NCI-H2107 (cell line): ENCODE measurements at places on chromosomes 5 and 9.

DNA sequence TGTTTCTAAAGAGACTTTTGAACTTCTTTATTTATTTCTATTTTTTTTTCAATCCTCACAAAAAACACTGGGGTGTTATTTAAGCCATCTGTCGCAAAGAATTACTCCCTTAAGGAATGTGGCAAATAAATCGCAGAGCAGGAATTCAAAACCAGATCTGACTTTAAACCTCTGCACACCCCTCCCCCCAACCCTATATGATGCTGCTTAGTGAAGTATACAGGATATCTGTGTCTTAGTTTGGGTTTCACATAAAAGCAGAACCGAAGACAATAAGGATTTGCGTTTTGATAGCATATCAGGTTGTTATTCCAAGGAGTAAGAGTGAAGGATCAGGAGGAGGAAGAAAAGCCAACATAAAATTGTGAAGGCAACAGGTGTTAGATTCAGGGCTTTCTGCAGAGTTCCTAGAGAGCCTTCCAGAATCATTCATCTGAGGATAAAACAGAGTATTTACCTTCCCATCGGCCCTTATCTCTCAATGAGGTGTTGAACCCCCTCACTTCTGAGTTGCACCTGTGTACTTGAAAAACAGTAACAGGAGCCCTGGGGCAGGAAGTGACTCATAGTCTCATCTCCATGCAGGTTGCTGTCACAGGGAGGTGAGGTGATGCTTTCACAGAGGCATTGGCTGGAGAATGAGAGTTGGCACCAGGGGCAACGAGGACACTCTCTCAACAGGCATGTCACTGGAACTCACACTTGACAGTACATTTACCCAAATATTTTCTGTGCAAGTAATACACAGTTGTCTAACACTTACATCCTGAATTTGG lies 33.5 kb upstream of the DMRT3 start:
- DNase-seq: no peak

DNA sequence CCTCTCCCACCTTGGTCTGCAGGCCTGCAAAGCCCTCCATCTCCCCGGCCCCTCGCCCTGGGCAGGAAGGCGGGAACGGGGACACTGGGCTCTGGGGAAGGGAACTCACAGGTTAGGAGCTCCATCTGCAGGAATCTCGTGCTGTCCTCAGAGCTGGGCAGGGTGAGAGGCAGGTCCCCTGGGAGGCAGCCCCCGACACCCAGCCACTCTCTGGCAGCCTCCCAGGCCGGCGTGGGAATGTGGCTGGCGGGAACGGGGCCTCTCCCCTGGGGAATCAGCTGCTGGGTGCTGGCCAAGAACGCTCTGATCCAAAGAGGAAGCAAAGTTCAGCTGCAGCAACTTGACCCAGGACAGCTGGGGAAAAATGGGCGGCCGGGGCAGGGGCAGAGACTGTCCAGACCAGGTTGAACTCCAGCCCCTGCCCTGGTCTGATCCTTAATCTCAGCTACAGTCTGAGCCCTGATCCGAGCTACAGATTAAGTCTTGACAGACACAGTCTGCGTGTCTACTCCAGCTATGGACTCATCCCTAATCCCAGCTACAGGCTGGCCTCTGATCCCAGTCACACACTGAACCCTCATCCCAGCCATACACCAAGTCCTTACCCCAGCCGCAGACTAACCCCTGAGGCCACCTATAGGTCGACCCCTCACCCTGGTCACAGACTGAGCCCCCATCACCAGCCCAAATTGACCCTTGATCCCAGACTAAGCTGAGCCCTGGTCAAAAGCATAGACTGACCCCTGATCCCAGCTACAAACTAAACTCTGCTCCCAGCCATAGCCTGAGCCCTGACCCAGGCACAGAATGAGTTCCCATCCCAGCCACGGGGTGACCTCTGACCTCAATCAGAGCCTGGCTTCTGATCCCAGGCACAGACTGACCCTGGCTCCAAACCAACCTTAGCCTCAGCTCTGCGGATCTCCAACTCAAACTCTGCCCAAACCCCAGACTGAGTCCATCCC lies 37.3 kb upstream of the EGFL7 start:
- DNase-seq: no peak

DNA sequence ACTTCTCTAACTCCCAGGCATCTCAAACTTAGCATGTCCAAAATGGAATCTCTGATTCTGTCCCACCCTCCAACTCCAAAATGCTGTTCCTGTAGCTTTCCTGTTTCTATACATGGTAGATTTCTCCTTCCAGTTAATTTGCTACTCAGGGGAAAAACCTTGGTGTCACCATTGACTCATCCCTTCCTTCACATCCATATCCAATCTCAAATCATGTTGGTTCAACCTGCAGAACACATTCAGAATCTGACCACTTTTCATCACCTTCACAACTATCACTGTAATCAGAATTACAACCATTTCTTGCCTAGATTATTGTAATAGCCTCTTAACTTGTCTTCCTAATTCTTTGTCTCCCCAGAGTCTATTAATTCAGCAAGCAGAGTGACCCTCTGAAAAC lies 10.8 kb downstream of the RIOK2 start:
- DNase-seq: no peak

- DNase-seq: no peak
Measured at GRCh38 chr5:16867577-16867953, 68.5 kb downstream of the MYO10 start.

GRCh38 chr5:158739951-158740757 lies 359.6 kb downstream of the EBF1 start:
- no peak for DNase-seq

DNA sequence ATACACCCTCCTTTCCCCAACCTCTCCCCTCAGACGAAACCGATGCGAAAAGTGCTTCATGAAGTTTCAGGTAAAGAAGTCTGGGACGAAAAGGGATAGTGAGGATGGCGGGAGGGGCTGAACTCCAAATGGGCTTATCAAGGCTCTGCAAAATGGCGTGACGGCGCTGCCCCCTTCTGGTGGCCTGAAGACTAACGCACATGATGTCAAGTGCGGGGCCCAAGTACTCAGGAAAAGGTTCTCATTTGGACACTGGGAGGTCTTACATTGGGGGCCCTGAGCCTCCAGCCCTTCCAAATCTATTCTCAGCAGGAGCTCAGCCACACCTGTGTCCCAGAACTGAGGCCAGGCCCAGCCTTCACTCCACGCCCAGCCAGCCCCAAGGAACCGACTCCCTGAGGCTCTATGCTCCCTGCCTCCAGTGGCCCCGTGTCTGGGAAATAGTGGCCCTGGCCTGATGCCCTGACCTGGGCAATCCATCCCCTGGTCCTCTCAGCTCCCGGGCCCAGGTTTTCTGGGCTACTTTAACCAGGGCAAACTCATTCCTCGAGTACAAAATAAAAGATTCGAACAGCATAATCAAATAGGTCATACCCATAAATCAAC lies 119.9 kb downstream of the KCNIP1 start:
- no peak for DNase-seq

DNA sequence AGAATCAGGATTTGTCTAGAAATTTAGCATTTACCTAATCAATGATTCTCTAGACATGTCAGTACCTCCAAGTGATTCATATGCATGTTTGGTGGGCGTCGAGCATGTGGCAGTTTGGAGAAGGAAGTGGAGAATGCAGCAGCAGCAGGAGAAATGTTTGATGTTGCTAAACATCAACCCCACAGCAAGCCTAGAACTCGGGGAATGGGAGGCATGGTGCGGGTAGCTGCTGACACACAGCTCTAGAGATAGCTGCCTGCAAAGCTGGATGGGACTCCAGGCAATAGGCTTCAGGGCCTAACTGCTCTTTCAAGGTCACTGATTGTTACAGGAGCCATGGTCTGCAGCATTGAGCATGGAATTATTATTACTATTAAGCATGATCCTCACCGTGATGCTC lies 137.3 kb downstream of the DOCK8 start:
- no peak for DNase-seq

DNA sequence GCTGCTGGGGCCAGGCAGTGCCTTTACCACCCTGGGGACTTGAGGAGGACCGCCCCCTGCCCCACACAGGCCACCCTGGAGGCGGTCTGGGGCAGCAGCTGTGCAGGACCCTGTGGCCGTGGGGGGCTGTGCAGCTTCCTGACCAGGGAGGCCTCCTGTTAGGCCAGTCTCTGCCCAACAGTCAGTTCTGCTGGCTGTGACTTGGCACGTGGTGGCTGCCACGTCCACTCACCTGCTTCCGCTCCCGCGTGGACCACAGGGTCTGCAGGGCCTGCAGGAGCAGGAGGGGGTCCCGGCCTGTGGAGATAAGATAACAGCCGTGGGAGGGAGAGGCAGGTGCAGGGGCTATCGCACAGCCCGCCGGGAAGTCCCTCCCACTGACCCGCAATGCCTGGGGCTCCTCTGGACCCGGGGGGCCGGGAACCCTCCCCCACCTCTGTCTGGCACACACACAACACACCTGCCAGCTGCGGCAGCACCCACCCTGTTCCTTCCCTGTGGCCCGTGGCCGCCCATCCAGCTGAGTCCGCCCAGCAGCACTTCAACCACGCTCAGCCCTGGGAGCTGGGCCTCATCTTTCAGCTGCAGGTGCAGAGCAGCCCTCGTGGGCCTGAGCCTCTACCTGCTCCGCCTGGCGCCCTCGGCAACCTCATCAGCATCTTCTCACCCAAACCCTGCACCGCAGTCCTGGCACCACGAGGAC lies 39.7 kb downstream of the EXD3 start:
- DNase-seq: no peak

GRCh38 chr5:107274571-107274970 lies 396.2 kb downstream of the EFNA5 start:
- no peak for DNase-seq

DNA sequence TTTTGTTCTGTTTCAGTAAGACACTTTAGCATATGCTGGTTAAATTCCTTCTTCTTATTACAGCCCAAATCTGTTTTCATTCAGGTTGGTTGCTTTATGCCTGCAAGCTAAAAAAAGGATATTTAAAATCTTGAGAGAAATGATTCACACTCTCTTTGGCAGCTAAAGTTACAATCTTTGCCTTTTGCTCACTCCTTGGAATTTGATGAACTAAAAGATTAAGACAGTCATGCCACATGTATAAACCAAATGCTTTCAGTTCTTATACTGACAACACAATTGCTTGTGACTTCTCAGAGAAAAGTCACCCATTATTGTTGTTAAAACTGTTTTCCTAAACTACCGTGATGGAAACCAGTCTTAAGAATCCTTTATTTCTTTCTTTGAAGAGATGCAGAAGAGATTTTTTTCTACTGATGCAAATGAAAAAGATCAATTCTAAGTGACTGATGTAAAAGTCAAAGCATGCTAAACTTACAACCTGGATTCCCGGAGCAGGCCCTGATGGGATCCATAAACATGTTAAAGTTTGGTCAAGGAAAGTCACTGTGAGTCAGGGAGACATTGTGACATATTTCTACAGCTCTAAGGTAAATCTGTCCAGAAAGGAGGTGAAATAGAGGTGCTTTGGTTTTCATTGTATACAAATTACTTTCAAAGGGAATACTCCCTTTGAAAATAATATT lies 144.2 kb upstream of the CDH10 start:
- DNase-seq: no peak

DNA sequence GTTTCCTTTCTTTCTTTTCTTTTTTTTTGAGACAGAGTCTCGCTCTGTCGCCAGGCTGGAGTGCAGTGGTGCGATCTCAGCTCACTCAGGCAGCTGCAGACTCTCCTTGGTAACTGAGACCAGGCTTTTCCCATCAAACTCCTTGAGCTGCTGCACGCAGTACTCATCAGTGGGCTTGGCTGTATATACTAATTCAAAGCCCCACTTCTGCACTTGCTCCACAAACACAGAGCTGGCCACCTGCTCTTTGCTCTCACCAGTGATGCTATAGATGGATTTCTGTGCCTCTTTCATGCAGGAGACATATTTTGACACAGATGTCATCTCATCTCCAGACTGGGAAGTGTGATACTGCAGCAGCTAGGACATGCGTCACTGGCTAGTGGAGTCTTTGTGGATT lies 252.7 kb downstream of the AP3B1 start:
- DNase-seq: no peak
